ENCODE measurements at places on chromosomes 2 and 18. TPM values are rescaled to one million over a fixed set of nuclear protein-coding genes. Genes with fewer than 3 reads are reported as not detected.

Gene ALKAL2
- polyA plus RNA-seq, result 6.8 TPM

Gene IRS1
- 2.1 TPM for polyA plus RNA-seq

Gene POTEJ
- polyA plus RNA-seq, result not detected

Gene LYPD1
- 1.1 TPM for polyA plus RNA-seq

Gene TBR1
- polyA plus RNA-seq, result not detected

Gene C2orf80
- polyA plus RNA-seq, result not detected

Gene GLI2
- polyA plus RNA-seq, result 0.61 TPM

Gene CNGA3
- not detected for polyA plus RNA-seq
